Stimulated activated CD4-positive, alpha-beta T cell treated with anti-CD3 and anti-CD28 coated beads, Interleukin-1b, Interleukin-23, amount 100 ng/mL, for 1 hour (primary cell): ENCODE measurements at places on chromosomes 7 and 10.

DNA sequence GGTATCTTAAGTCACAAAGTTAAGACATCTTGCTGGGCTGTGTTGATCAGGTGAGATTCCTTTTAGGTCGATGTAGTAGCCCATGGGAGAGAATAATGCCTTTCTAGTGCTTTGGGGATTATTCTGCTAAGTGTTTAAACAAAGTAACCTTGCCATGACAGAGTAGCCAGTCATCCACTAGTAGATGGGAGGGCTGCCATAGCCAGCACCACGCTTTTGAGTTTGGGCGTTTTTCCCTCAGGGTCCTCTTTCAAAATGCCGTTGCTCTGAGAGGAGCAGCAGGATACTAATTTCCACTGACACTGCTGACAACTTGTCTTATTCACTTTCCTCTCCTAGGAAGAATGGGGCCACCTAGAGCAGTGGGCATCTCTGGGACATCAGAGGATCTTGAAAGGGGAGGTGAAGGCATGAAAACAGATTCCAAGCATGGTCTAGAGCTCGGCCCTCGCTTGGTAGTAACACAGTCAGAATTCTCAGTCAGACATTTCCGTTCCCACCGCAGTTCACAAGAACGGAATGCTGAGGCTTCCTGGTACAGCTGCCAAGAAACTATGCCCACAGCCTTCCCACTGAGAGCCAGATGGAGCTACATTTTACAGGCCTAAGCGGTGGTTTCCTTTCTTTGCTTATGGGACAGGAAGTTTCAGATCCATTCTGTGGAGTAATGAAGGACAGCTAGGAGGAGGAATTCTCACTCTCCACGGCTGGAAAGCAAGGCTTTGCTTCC, 15.3 kb upstream of the RSU1 start:
- no peak for DNase-seq

- no peak for DNase-seq
Measured at GRCh38 chr10:131662851-131663250, 238.0 kb upstream of the PPP2R2D start.

DNA sequence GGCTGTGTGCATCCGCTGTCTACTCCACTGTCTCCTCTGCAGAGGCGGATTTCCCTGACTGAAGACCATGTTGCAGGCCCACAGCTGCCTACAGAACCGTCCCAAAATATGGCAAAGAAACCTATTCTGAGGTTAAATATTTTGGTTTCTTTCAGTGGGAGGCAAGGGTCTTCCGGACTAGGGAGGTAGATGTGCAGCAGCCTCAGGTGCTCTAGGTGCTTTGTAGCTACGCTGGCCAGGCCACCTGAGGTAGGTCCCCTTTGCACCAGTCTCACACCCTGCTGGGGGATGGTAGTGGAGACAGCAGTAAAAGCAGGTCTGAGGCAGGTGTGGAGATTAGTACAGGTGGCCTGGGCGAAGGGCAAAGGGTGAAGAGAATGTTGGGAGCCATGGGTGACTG, 8.2 kb upstream of the PILRB start:
- DNase-seq: no peak

GRCh38 chr10:3068201-3068967, 1.0 kb downstream of the PFKP start:
- peak; percentile 36 for DNase-seq

DNA sequence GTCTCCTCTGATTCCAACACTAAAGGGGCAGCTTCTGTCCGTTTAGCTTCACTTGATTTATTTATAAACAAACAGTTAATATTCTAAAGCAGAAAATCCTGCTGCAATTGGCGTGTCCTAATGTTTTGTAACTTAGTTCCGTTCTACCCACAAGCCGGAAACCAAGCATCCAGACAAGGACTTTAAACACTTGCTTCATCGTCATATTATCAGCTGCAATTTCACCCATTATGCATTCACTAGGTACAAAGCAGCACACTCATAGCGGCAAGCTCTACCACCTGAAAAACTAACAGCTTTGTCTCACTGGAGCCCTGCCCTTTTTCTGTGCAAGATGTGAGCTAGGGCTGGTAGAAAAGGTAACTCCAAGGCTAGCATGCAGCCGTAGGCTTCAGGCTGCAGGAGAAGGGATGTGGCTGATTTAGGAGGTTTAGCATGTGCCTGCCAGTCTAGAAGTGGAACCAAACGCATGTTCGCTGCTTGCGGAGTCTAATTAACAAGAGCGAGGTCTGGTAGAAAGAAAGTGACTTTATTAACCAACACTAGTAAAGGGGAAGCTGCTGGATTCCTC, 43.7 kb upstream of the BPGM start:
- DNase-seq: no peak

GRCh38 chr7:157859915-157860314, 523.1 kb downstream of the DNAJB6 start:
- no peak for DNase-seq
